NCI-H187 (cell line): ENCODE measurements at places on chromosomes 4 and X.

DNA sequence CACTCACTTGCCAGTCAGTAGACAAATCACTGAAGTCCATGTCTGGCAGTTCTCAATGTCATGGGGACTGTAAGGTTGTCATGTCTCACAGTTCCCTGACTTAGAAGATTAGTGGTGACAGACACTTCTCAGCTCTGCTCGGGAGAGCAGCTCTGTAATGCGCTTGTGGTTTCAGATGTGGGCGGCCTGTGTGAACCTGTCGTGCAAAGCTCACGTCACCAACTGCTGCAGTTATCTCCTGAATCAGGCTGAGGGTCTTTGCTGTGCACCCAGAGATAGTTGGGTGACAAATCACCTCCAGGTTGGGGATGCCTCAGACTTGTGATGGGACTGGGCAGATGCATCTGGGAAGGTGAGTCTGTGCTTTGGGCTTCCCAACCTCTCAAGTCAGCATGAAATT, at the start of gene IL9R:
Gene IL9R, plus strand, starts transcription at position 261 of the 400 bp plus-strand sequence. Its CDS starts 64 bp downstream, at position 325.
- no peak for DNase-seq

- DNase-seq, result no peak
Observed at GRCh38 chr4:11446155-11446811, 17.6 kb upstream of the HS3ST1 start.

DNA sequence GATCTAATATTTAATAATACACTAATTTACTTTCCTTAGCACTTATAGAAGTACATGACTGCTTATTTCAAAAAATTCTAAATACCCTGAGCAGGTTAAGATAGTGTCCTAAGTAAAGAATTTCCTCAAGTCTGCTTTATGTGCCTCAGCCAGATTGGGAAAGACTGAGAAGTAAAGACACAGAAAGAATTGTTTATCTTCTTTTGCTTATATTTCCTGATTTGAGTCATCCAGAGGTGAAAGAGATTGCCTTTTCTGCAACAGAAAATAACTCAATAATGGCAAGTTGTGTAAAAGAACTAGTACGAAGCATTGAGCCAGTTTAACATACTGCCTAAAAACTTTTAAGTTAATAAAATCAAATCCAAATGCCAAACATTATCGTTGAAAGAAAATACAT, 45.0 kb downstream of the NAF1 start:
- DNase-seq, result no peak

DNA sequence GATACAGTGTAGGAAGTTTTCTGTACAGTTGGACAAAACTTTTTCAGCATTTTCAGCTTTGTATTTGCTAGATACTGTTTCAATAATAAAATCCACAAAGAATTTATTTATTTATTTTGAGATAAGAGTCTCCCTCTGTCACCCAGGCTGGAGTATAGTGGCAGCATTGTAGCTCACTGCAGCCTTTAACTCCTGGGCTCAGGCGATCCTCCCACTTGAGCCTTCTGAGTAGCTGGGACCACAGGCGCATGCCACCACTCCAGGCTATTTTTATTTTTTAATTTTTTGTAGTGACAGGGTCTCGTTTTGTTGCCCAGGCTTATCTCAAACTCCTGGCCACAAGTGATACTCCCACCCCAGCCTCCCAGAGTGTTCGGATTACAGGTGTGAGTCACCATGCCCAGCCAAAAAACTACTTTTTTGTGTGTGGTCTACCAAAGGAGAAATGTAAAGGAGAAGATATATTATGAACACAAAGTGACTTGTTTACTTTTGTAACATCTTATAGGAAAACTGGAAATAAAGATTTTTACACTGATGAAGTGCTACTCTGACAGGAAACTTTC, 13.0 kb upstream of the SOWAHD start:
- no peak for DNase-seq

DNA sequence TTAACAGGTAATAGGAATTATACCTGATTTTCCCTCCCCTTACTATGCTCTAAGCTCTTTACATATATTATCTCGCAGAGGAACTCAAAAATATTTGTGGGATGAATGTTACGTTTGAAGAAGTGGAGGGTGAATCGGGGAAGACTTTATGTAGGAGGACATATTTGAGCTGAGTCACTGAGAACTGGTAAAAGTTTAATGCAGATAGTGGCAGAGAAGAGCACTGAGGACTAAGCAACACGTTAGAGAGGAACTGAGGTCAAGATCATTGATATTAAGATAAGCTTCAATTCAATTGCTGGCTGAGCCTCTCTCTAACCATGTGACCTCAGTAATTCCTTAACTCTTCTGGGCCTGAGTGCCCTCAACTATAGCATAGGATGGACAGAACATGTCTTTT, 26.4 kb upstream of the ELOVL6 start:
- no peak for DNase-seq

GRCh38 chr4:92599044-92599443, 295.3 kb downstream of the GRID2 start:
- DNase-seq, result no peak

DNA sequence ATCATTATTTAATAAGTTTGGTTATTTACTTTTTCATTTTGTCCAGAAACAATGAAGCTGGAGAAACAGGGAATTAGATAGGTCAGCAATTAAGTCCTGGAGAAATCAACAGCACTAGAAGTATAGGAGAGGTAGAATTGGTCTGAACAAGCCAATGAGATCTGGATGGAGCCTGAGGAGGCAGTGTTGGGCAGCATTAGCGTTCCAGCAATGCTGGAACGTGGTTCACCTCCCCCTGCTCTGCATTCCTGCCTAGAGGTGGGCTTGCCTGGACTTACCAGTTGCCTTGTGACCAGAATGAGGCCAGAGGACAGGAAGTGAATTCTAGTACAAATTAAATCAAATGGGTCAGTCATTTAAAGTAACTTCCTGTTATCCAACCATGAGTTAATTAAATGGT, 4.6 kb downstream of the RASSF6 start:
- DNase-seq, result no peak

- no peak for DNase-seq
Observed at GRCh38 chr4:150890246-150890645, 124.8 kb downstream of the LRBA start.

- no peak for DNase-seq
Observed at GRCh38 chr4:15873117-15873516, 65.4 kb downstream of the FGFBP1 start.

DNA sequence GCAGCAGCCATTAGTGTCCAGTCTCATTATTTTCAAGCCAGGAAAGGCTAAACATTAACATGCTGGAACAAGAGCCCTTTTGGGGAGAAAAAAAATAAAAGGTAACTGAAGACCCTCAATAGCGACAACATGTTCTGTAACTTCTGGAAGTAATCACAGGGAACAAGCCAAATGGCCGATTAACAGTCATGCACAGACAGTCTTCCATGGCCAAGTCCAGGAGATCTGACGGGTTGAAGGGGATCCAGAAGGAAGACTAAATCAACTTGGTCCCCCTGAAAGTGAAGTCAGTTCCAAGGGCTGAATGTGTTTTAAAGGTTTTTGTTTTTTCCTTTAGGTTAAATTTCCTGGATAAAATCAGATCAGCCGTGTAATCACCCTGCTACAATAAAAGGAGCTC, 52.5 kb downstream of the LNX1 start:
- no peak for DNase-seq

GRCh38 chrX:65635822-65636221, 31.6 kb upstream of the MSN start:
- no peak for DNase-seq

GRCh38 chr4:177005674-177006230, 213.0 kb upstream of the VEGFC start:
- DNase-seq, result no peak

DNA sequence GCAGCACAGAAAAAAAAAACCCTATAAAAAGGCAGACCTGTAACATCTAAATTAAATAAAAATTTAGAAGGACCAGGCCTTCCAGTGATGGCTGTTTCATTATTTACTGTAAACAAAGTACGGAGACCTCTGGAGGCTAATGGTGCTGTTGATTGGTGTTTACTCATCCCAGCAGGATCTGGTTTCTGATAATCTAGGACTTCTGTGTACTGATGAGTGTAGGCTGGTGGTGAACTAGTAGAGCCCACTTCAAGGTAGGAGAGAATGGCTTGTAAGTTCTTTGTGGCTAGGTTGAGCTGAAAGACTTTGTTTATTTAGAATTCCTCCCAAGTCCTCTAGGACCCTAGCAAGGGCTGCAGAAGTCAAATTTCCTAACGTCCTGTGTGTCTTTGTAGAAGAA, 398.1 kb upstream of the PITX2 start:
- no peak for DNase-seq

DNA sequence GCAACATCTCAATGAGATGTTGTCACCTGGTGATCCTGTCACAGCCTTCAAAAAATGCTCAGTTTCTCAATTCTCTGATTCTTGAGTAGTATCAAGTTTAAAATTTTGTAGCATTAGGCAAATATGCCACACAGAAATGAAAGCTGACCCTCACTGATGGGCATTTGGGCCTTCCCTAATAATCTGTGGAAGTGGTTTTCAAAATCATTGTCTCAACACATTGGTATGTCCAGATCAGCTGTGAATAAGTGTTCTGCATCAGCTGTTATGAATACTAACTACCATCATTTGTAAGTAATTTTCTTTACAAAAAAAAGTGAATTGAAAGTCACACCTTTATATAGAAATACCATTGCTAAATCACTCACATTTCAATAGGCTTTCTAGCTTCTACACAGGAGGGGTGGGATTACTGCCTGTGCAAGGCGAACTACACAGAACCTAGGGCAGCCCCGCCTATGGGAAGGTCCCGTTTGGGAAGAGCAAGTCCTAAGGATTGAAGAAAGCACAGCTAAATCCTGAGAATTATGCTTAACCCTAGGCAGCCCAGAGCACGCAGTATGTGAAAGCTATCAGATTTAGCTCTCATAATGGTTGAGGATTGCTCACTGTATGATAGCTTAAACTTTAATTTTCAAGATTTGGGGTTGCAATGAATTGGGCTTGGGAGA, 73.4 kb downstream of the GPC3 start:
- no peak for DNase-seq
